ENCODE measurements at places on chromosomes 13 and 19. TPM values are rescaled to one million over a fixed set of nuclear protein-coding genes. Genes with fewer than 3 reads are reported as not detected.

The DCLK1 gene
- total RNA-seq: not detected

DNA sequence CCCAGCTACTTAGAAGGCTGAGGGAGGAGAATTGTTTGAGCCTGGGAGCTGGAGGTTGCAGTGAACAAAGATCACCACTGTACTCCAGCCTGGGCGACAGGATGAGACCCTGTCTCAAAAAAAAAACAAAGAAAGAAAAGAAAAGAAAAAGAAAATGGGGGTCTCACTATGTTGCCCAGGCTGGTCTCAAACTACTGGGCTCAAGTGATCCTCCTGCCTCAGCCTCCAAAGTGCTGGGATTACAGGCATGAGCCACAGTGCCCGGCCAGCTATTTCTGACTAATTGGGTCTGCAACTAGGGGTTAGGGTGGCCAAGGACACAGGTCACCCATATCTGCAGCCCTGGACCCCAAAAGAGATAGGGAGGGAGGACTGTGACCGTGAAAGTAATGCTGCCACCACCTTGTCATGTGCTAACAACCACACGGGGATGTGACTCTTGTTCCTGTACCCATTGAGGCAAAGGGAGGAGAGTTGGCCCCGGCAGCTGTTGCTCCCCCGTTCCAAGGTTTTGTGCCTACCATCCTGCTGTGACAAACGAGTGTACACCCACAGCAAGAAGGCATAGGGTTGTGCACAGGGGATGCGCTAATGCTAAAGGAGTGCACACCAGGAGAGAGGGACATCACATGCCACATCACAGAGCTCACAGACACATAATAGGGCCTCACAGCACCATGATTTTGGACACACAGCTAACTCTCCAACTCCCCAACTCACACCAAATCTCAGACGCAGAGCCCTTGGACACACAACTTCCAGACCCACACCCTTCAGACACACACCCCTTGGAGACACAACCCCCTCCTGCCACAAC is 619 bp downstream of the MEF2B start:
- peak; percentile 72 for DNase-seq

- peak; percentile 65 for DNase-seq
Measured at GRCh38 chr19:10478903-10479384, 24.2 kb downstream of the KEAP1 start.

GRCh38 chr13:40158218-40158617 is 502.8 kb downstream of the COG6 start:
- no peak for DNase-seq

The ZNF575 gene
- total RNA-seq: not detected

- DNase-seq: no peak
Measured at GRCh38 chr13:60028021-60028420, 135.7 kb downstream of the DIAPH3 start.

DNA sequence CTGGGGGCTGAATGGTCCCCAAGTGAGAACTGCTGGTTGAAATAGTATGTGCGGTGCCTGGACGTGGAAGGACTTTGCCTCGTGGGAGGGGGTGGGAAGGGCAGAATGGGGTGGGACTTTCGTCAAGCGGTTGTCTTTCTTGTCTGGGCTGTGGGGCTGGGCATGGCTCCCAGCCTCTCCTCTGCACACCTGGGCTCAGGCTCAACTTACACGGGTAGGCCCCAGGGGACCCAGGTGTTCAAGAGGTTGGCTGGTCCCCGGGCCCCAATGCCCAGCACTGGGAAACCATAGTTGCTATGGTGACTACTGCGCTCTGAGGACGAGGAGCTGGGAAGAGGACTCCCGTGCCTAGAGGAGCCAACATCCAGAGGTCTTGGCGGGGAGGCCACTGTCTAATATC is 7.3 kb downstream of the NWD1 start:
- peak; percentile 47 for DNase-seq

- DNase-seq: no peak
Measured at GRCh38 chr13:98888222-98888889, 89.5 kb downstream of the DOCK9 start.

DNA sequence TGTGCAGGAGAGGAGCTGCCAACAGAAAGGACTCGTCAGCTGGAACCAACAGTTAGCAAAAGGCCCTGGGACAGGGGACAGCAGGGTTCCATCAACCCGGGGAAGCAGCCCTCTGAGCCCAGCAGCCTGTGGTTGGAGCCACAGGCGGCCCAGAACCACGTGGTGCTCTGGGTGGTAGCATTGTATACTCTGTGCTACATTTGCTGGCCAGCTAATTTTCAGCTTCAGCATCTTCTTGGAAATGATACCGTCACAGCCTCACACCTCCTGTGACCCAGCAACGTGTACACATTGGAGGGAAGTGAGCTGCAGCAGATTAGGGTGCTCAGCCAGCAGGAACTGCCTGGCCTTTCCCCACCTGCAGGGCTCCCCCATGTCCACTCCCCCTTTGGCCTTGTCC is 13.1 kb upstream of the MTIF3 start:
- peak; percentile 64 for DNase-seq
